ENCODE measurements at places on chromosomes 11 and 22. TPM values are rescaled to one million over a fixed set of nuclear protein-coding genes. Genes with fewer than 3 reads are reported as not detected.

DNA sequence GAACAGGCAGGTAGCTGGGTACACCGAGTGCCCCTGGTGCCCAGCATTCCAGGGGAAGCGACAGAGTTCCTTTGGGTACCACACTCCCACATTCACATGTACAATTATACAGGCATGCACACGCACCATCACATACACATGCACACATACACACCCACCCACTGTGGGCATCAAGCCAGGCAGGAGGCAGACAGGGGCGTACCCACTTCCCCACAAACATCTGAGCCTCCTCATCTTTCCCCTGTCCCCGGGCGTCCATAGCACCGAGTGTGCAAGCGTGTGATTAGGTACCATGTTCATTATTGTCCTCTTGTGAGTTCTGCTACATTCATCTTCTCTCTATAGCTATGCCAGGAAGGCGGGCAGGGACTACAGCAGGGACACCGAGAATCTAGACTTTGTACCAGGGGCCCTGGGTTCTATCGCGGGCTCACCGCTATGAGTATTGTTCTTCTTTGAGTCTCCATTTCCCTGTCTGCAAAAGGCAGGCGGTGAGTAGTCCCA lies 2.1 kb upstream of the CARD10 start:
- H3K36me3 ChIP-seq = peaks cover 3% of the 10 kb centered on the region
- peaks cover 23% of the 10 kb centered on the region for H3K4me1 ChIP-seq
- H3K4me3 ChIP-seq = no peak overlapping the region
- H3K27ac ChIP-seq = no peak overlapping the region
- peaks cover 7% of the 10 kb centered on the region for H3K27me3 ChIP-seq

DNA sequence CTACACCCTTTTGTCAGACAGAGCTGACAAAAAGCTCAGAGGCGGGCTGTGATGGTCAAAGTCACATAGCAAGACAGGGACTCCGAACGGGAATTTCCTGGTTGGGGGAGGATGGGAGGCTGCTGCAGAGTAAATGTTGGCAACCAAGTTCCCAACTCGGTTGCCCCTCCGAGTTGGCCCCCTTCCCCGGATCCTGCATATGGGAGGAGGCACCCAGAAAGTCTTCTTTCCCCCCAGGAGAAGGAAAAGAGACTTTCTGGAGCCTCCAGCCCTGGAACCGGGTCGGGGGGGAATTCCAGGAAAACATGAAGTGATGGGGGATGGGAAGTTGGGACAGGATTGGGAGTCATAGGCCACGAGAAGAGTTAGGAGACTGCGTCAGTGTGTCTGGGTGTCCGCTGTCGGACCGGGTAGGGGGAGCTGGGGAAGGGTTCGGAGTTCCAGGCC lies 614 bp downstream of the SELENOM start:
- H3K4me1 ChIP-seq = peaks cover 45% of the 10 kb centered on the region
- peaks cover 29% of the 10 kb centered on the region for H3K27me3 ChIP-seq
- no peak for DNase-seq
- H3K36me3 ChIP-seq = peaks cover 11% of the 10 kb centered on the region
- H3K4me3 ChIP-seq = peak overlapping the region; percentile 94

- H3K36me3 ChIP-seq = no peaks in the 10 kb centered on the region
- peaks cover 25% of the 10 kb centered on the region for H3K27me3 ChIP-seq
- no peak overlapping the region for H3K4me3 ChIP-seq
- DNase-seq = no peak
- H3K4me1 ChIP-seq = no peaks in the 10 kb centered on the region
Measured at GRCh38 chr22:37396488-37397084, 30.7 kb downstream of the ELFN2 start.

GRCh38 chr11:101436511-101437142 lies 147.2 kb downstream of the TRPC6 start:
- H3K36me3 ChIP-seq = no peaks in the 10 kb centered on the region
- no peak overlapping the region for H3K27ac ChIP-seq
- H3K4me1 ChIP-seq = no peaks in the 10 kb centered on the region
- H3K4me3 ChIP-seq = no peak overlapping the region
- H3K27me3 ChIP-seq = no peaks in the 10 kb centered on the region

GRCh38 chr11:20459865-20460264 lies 72.3 kb downstream of the PRMT3 start:
- H3K27me3 ChIP-seq = no peaks in the 10 kb centered on the region
- no peak for DNase-seq
- H3K36me3 ChIP-seq = peaks cover 8% of the 10 kb centered on the region
- no peaks in the 10 kb centered on the region for H3K4me1 ChIP-seq
- no peak overlapping the region for H3K4me3 ChIP-seq
- H3K27ac ChIP-seq = no peak overlapping the region

GRCh38 chr22:46646531-46647215 lies 26.5 kb downstream of the GRAMD4 start:
- H3K4me3 ChIP-seq = no peak overlapping the region
- H3K27me3 ChIP-seq = peaks cover 7% of the 10 kb centered on the region
- no peak overlapping the region for H3K27ac ChIP-seq
- 0 out of 2 replicates have a peak, but pooled peaks cover 7% of the 10 kb centered on the region for H3K36me3 ChIP-seq
- DNase-seq = no peak
- peaks cover 7% of the 10 kb centered on the region for H3K4me1 ChIP-seq

The UCP3 gene
- 0.42 TPM for total RNA-seq

The MPZL2 gene
- total RNA-seq = not detected

The COMMD9 gene
- total RNA-seq = 73.6 TPM

The HSPB2 gene
- total RNA-seq = 1.9 TPM

Measured in HFFc6 (cell line).